ENCODE measurements at places on chromosomes 7 and 10.

DNA sequence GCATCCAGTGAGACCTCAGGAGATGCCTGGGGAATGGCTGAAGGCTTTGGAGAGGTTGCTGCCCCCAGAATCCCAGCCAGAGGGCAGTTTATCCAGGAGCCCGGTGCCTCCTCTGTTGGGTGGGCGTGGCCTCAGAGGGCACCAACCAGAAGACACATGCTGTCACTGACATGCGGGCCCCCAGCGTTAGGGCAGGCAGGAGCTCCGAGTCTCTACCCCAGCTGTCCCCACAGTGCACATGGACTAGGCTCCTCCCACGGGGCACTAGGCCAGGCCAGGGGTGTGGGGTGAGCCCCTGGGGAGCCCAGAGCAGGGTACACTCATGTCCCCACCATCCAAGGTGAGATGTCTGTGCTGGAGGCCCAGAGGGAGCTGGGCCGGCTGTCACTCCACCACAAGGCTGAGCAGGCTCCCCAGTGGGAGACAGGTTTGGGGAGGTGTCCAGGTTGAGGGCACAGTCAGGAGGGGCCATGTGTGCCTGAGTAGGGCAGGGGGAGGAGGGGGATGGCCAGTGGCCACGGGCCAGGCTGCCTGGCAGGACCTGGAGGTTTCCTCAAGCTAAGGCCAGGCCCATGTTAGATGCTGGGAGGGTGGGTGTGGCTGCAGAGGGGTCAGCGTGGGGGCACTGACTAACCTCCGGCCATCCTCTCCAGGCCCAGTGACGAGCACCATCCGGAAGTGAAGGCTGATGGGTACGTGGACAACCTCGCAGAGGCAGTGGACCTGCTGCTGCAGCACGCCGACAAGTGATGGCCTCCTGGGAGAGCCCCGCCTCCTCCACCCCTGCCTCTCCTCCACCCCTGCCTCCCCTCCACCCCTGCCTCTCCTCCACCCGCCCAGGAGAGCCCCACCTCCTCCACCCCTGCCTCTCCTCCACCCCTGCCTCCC, 131.3 kb downstream of the FAM53B start:
- no peak for DNase-seq

- DNase-seq: no peak
These were observed 132.0 kb downstream of the PRKAG2 start for GRCh38 chr7:151744656-151745638.

DNA sequence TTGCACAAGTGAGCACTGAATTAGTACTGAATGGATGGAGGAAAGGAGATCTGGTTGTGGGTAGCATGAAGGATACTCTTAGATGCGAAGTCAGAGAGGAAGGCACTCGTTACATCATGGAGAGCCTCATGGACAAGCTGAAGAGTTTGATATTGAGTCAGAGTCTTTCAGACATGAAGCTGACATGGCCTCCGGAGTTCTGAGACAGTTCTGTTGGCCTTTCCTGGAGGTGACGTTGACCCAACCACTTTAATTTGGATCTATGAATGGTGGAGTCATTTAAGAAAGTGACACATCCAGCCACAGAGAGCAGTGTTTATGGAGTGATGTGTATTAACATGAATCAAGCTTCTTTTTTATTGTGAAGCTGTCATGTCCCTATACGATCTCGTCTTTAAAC, 286.3 kb upstream of the CDC14C start:
- DNase-seq: no peak

DNA sequence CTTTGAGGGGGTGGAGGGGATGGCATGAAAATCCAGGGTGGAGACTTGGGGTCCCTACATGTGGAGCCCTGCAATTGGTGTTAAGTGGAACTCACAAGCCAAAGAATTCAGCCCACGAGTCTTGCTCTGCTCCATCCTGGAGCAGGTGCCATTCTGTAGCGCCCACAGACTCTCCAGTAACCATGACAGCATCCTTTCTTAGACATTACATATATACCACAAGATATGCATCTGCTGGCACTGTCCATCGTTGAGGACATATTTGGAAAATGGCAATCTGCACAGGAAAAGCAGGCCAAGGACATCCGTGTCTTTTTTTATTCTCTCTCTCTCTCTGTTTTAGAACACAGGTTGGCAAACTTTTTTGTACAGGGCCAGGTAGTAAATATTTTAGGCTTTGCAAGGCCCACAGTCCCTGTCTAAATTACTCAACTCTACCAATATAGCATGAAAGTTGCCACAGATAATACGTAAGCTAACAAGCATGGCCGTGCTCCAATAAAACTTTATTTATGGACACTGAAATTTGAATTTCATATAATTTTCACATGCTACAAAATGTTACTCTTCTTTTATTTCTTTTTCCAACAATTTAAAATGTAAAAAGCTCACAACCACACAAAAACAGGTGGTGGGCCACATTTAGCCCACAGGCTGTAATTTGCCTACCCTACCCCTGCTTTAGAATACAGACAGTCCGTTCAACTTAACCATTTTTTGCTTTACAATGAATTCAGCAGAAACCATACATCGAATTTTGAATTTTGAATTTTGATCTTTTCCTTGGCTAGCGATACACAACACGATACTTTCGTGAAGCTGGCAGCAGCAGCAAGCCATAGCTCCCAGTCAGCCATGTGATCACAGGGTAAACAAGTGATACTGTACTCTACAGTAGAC, 141.4 kb upstream of the STK17A start:
- no peak for DNase-seq

- DNase-seq: no peak
These were observed 106.3 kb downstream of the TMEM26 start for GRCh38 chr10:61346796-61347413.

DNA sequence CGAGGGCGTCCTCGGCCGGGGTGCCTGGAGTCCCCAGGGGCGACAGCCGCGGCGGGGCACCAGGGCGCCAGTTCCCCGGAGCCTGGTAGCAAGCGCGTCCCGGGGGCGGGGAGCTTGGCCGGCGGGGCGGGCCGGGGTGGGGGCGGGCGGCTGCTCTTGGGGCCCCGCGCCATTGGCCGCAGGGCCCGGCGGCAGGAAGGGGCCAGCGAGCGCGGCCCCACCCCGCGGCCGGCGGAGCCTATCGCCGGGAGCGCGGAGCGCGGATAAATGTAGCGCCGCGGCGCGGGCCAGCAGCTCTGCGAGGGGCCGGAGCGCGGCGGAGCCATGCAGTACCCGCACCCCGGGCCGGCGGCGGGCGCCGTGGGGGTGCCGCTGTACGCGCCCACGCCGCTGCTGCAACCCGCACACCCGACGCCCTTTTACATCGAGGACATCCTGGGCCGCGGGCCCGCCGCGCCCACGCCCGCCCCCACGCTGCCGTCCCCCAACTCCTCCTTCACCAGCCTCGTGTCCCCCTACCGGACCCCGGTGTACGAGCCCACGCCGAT, at the start of gene HHEX:
HHEX (plus strand) TSS at position 293 of the 548 bp plus-strand sequence; CDS start at position 325, 32 bp downstream.
- DNase-seq: no peak

- DNase-seq: no peak
These were observed 50.5 kb downstream of the ZMIZ1 start for GRCh38 chr10:79119306-79119705.

DNA sequence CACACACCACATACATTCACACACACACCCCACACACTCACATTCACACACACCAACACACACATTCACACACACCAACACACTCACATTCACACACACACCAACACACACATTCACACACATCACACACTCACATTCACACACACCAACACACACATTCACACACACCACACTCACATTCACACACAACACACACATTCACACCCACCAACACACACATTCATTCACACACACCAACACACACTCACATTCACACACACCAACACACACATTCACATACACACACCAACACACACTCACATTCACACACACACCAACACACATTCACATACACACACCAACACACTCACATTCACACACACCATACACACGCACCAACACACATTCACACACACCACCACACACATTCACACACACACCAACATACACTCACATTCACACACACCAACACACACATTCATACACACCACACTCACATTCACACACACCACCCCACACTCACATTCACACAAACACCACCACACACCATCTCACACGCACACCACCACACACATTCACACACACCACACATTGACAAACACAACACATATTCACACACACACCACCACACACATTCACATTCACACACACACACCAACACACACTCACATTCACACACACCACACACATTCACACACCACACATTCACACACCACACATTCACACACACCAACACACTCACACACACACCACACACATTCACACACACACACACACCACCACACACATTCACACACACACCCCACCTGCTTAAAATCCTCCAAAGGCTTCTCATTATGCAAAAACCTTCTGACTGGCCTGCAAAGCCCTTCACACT, 9.0 kb downstream of the TAS2R40 start:
- DNase-seq: no peak

GRCh38 chr7:94633014-94633341, 23.0 kb downstream of the SGCE start:
- DNase-seq: no peak

- no peak for DNase-seq
These were observed 907 bp upstream of the VPS50 start for GRCh38 chr7:93231259-93231658.

GRCh38 chr10:110985497-110986275, 66.3 kb downstream of the SHOC2 start:
- no peak for DNase-seq

Data from stimulated activated CD4-positive, alpha-beta T cell treated with anti-CD3 and anti-CD28 coated beads, TNF-alpha, amount 100 ng/mL, for 4 hours (primary cell).